ENCODE measurements at places on chromosomes 1 and 21.

DNA sequence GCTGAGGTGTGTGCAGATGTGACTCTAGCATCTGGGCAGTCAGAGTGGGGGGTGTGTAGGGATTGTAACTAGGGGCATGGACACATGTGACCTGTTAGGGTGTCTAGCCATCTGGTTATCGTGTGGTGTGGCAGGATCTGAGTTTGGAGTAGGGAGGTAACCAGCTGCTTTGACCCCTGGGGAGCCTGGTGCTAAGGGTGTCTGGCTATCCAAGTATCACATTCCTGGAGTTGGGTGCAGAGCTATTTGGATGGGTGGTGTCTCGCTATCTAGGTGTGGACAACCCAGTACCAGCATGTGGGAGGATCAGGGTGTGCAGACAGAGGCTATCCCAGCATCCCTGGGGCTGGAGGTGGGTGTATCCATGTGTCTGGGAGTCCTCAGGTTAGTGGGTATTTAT, 4.7 kb downstream of the PTPRU start:
- H3K27ac ChIP-seq = no peak overlapping the region
- peaks cover 13% of the 10 kb centered on the region for H3K27me3 ChIP-seq
- H3K4me3 ChIP-seq = no peak overlapping the region
- peaks cover 18% of the 10 kb centered on the region for H3K4me1 ChIP-seq

- H3K27me3 ChIP-seq = no peaks in the 10 kb centered on the region
- DNase-seq = no peak
- H3K4me1 ChIP-seq = peaks cover 5% of the 10 kb centered on the region
- no peak overlapping the region for H3K27ac ChIP-seq
- no peak overlapping the region for H3K4me3 ChIP-seq
These were observed 14.2 kb upstream of the KANK4 start for GRCh38 chr1:62333441-62333840.

DNA sequence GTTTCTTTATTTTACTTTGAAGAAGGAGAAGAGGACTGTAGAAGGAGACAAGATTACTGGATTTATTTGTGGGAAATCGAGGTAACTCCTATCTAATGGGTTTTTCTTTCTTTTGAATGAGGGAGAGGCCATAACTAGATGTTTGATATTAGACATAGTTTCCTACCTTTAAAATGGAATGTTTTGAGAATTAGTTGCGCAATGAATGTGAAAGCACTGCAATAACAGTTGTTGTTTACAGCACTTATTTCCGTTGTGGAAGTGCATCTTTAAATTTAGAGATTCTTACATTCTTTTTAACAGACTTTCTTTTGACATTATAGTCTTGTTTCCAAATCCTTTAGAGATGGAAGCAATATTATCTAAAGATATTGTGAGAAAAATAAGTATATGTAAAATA, 229.0 kb downstream of the SRGAP2C start:
- H3K27ac ChIP-seq = no peak overlapping the region
- H3K27me3 ChIP-seq = no peaks in the 10 kb centered on the region
- no peak for DNase-seq
- no peak overlapping the region for H3K4me3 ChIP-seq

GRCh38 chr1:53891678-53892077, 2.1 kb upstream of the YIPF1 start:
- H3K27ac ChIP-seq = no peak overlapping the region
- H3K4me3 ChIP-seq = no peak overlapping the region
- H3K36me3 ChIP-seq = no peaks in the 10 kb centered on the region
- H3K4me1 ChIP-seq = no peaks in the 10 kb centered on the region

- H3K4me1 ChIP-seq = no peaks in the 10 kb centered on the region
- no peaks in the 10 kb centered on the region for H3K27me3 ChIP-seq
- H3K36me3 ChIP-seq = no peaks in the 10 kb centered on the region
- H3K4me3 ChIP-seq = no peak overlapping the region
These were observed 17.5 kb downstream of the DFFB start for GRCh38 chr1:3874736-3875135.

- H3K27me3 ChIP-seq = no peaks in the 10 kb centered on the region
- no peaks in the 10 kb centered on the region for H3K4me1 ChIP-seq
- no peak for DNase-seq
- H3K36me3 ChIP-seq = no peaks in the 10 kb centered on the region
- H3K4me3 ChIP-seq = no peak overlapping the region
These were observed 47.6 kb downstream of the KCNJ6 start for GRCh38 chr21:37868446-37869295.

GRCh38 chr21:31347435-31348032, 3.5 kb upstream of the TIAM1 start:
- DNase-seq = no peak
- no peaks in the 10 kb centered on the region for H3K27me3 ChIP-seq
- H3K36me3 ChIP-seq = no peaks in the 10 kb centered on the region

GRCh38 chr1:1119272-1119890, 3.5 kb upstream of the C1orf159 start:
- peaks cover under 1% of the 10 kb centered on the region for H3K4me1 ChIP-seq
- no peak overlapping the region for H3K4me3 ChIP-seq
- H3K27me3 ChIP-seq = no peaks in the 10 kb centered on the region
- DNase-seq = no peak

GRCh38 chr1:168572633-168573032, 3.8 kb upstream of the XCL1 start:
- H3K27me3 ChIP-seq = no peaks in the 10 kb centered on the region
- no peaks in the 10 kb centered on the region for H3K4me1 ChIP-seq
- no peaks in the 10 kb centered on the region for H3K36me3 ChIP-seq
- H3K27ac ChIP-seq = no peak overlapping the region
- DNase-seq = no peak

- DNase-seq = no peak
- no peaks in the 10 kb centered on the region for H3K4me1 ChIP-seq
- no peak overlapping the region for H3K27ac ChIP-seq
- H3K27me3 ChIP-seq = no peaks in the 10 kb centered on the region
These were observed 20.7 kb downstream of the SH3BP5L start for GRCh38 chr1:248804771-248805681.

GRCh38 chr1:67831850-67832513, 1.3 kb downstream of the GNG12 start:
- H3K27me3 ChIP-seq = no peaks in the 10 kb centered on the region
- H3K4me1 ChIP-seq = peaks cover 1% of the 10 kb centered on the region
- no peak overlapping the region for H3K27ac ChIP-seq
- H3K4me3 ChIP-seq = peak overlapping the region; percentile 96
- DNase-seq = no peak

DNA sequence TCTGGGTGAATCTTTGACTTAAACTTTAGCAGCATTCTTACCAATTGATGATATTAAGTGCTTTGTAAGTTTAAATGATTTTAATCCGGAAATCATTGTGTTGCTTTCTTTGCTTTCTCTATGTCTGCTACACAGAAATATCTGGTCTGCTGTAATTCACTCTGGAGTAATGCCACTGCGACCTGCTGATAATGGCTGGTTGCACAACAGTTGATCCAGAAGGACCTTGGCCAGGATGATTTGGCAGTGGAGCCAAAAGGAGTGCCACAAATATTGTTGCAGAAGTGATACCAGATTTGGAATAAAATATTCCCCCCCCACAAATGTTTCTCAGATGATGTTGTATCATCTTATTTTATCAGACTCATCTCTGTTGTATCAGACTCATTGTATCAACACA, 2063.9 kb downstream of the MRPL39 start:
- H3K4me1 ChIP-seq = no peaks in the 10 kb centered on the region
- H3K27ac ChIP-seq = no peak overlapping the region
- DNase-seq = no peak
- H3K27me3 ChIP-seq = no peaks in the 10 kb centered on the region

DNA sequence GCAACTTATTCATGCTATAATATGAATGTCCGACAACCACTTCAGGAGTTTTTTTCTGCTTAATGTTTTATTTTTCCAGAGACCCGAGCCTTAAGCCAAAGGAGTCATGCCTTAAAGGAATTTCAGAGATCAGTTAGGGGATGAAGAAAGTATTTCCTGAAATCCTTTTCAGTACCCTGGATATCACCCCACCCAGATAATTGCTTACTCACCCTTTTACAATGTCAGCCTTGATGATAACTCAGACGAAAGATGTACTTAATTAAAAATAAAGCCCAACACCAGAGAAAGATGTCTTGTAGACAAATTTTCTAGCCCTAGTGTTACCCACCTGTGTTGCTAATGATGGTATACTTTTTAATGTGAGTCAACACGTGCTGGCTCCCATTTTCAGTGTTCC, 124.1 kb downstream of the XCL2 start:
- no peak overlapping the region for H3K27ac ChIP-seq
- no peaks in the 10 kb centered on the region for H3K36me3 ChIP-seq
- no peak overlapping the region for H3K4me3 ChIP-seq
- H3K4me1 ChIP-seq = no peaks in the 10 kb centered on the region
- DNase-seq = no peak
- H3K27me3 ChIP-seq = no peaks in the 10 kb centered on the region

DNA sequence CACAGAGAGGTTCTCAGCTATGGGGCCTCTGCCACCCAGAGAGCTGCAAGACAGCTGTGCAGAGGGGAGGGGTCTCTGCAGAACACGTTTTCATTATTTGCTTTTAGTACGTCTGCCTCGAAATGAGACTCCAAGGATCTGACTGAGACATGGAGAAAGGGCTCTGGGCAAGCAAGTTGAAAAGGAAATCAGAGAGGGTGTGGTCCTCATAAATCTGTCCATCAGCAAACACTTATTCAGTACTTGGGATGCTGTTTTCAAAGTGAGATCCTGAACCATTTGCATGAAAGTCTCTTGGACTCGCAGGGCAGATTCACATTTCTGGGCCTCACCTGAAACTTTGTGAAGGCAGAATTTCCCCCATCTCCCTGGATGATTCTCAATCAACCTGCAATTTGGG, 197.4 kb upstream of the GALNT2 start:
- DNase-seq = no peak
- no peak overlapping the region for H3K27ac ChIP-seq
- no peak overlapping the region for H3K4me3 ChIP-seq
- no peaks in the 10 kb centered on the region for H3K4me1 ChIP-seq

DNA sequence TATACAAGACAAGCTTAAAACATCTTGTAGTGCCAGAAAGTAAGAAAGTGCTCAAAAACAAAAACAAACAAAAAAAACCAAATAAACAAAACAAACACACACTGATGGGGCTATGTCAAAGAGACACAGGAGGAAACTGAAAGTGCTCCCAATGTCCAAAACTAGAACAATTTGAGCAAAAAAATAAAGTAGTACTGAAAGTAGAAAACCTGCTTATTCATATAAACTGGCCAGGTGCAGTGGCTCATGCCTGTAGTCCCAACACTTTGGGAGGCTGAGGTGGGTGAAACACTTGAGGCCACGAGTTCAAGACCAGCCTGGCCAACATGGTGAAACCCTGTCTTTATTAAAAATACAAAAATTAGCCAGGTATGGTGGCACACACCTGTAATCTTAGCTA, 129.9 kb downstream of the GLUL start:
- H3K4me1 ChIP-seq = no peaks in the 10 kb centered on the region
- DNase-seq = no peak
- H3K36me3 ChIP-seq = no peaks in the 10 kb centered on the region
- no peaks in the 10 kb centered on the region for H3K27me3 ChIP-seq
- no peak overlapping the region for H3K27ac ChIP-seq

DNA sequence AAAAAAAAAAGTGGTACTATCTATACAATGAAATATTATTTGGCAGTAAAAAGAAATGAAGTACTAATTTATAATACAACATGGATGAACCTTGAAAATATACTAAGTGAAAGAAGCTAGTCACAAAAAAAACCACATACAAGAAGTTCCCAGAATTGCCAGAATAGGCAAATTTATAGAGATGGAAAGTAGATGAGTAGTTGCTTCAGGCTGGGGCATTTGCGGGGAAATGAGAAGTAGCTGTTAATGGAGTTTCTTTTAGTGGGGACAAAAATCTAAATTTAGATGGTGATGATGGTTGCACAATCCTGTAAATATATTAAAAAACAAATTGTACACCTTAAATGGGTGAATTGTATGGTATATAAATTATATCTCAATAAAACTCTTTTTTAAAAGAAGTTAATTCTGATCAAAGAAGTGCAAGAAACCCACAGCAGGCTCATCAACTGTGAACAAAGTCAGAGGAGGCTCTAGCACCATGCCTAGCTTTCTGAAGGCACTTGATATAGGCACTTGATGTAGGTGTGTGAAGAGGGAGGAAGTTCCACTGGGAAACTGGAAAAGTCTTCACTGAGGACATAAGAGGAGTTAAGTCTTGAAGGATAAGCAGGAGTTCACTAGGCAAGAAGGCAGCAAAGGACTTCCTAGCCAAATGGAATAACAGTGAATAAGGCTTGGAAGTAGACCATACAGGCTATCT, 52.5 kb downstream of the DMAP1 start:
- H3K27ac ChIP-seq = no peak overlapping the region
- H3K4me3 ChIP-seq = no peak overlapping the region
- H3K27me3 ChIP-seq = no peaks in the 10 kb centered on the region
- no peak for DNase-seq
- H3K4me1 ChIP-seq = peaks cover 7% of the 10 kb centered on the region

DNA sequence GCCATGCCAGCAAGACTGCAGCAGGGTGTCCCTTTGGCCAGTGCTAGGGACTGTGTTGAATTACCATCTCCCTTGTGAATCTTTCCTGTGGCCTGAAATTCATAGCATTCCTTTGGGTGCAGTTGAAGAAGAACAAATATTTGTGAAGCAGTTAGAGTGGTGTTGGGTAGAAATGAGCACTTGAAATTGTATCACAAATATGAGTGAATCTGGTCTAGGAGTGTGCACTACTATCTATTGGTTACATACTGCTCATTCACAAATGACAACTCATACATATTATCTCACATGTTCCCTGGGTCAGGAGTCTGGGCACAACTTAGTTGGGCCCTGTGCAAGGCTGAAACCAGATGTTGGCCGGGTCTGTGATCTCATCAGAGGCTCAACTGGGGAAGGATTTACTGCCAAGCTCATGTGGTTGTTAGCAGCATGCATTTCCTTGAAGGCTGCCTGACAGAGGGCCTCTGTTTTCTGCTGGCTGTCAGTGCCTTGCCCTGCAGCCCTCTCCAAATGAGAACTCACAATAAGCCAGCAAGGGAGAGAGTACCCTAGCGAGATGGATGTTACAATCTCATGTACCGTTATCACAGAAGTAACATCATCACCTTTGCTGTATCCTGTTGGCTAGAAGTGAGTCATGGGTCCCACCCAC, 23.8 kb downstream of the AJAP1 start:
- no peaks in the 10 kb centered on the region for H3K4me1 ChIP-seq
- no peaks in the 10 kb centered on the region for H3K27me3 ChIP-seq
- DNase-seq = no peak
- H3K36me3 ChIP-seq = no peaks in the 10 kb centered on the region
- H3K27ac ChIP-seq = no peak overlapping the region
- no peak overlapping the region for H3K4me3 ChIP-seq

GRCh38 chr1:92916899-92917298, 44.4 kb downstream of the DIPK1A start:
- no peaks in the 10 kb centered on the region for H3K36me3 ChIP-seq
- no peak for DNase-seq
- H3K4me3 ChIP-seq = no peak overlapping the region
- no peaks in the 10 kb centered on the region for H3K4me1 ChIP-seq

- peaks cover 16% of the 10 kb centered on the region for H3K36me3 ChIP-seq
- peak; percentile 35 for DNase-seq
- H3K27me3 ChIP-seq = no peaks in the 10 kb centered on the region
- peaks cover 6% of the 10 kb centered on the region for H3K4me1 ChIP-seq
- H3K27ac ChIP-seq = no peak overlapping the region
These were observed 6.1 kb downstream of the SRM start for GRCh38 chr1:11053758-11054137.

GRCh38 chr1:6329396-6329795, 64.2 kb downstream of the ACOT7 start:
- no peak for DNase-seq
- peaks cover 12% of the 10 kb centered on the region for H3K36me3 ChIP-seq
- H3K27me3 ChIP-seq = no peaks in the 10 kb centered on the region

GRCh38 chr21:46109313-46110221, 11.7 kb downstream of the COL6A2 start:
- H3K4me1 ChIP-seq = no peaks in the 10 kb centered on the region
- no peak overlapping the region for H3K27ac ChIP-seq
- H3K4me3 ChIP-seq = no peak overlapping the region
- H3K36me3 ChIP-seq = peaks cover 8% of the 10 kb centered on the region

All from iPS DF 6.9 (cell line).